ENCODE measurements at places on chromosomes 3 and 15. TPM values are rescaled to one million over a fixed set of nuclear protein-coding genes. Genes with fewer than 3 reads are reported as not detected.
A peak's percentile ranks its signal among the peaks of the same experiment; 100 is the strongest.

RUBCN gene
- total RNA-seq, result 10.8 TPM

MFGE8 gene
- 201 TPM for total RNA-seq

DNA sequence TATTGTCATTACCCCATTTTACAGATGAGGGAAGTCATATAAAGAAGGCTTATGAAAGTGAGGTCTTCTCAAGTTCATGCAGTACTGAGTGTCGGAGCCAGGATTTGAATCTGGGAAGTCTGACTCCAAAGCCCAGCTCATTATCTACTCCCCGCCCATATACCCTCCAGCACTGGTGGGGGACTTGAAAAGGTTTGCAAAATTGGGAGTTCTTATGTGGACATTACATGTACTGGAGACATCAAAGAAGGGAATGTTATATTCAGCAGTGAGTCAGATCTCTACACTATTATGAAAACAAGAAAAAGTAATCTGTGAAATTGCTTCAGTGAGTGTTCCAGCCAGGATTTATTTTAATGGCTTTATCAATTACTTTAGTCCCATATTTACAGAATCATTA is 185.2 kb upstream of the CADPS start:
- DNase-seq, result no peak

ACOX2 gene
- total RNA-seq, result 17.8 TPM

GRCh38 chr3:72052841-72053409 is 268.0 kb upstream of the PROK2 start:
- DNase-seq, result no peak

ARHGEF26 gene
- total RNA-seq, result 2.0 TPM

GRCh38 chr3:122875547-122876127 is 80.8 kb downstream of the SLC49A4 start:
- no peak for DNase-seq

DNA sequence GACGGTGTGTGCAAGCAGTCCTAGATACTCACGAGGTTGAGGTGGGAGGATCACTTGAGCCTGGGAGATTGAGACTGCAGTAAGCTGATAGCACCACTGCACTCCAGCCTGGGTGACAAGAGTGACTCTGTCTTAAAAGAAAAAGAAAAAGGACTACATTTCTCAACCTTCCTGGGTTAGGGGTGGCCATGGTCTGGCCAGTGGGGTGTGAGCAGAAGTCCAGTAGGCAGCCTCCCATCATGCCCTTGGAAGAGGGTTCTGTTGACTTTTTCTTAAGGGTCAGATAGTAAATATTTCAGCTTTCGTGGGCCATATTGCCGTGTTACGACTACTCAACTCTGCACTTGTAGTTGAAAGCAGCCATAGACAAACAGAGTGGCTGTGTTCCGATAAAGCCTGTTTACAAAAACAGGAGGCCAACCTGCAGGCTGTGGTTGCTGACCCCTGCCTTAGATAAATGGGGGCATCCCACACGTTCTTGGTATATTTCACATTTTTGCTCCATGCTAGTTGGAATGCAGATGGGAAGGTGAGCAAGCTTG is 31.0 kb upstream of the PDE8A start:
- no peak for DNase-seq

- DNase-seq, result peak; percentile 22
Measured at GRCh38 chr15:38826880-38827279, 262.3 kb upstream of the RASGRP1 start.

GRCh38 chr15:67549736-67550135 is 7.2 kb downstream of the MAP2K5 start:
- peak; percentile 9 for DNase-seq

NTRK3 gene
- total RNA-seq, result under 0.01 TPM

GRCh38 chr3:125132815-125133214 is 77.0 kb upstream of the HEG1 start:
- DNase-seq, result no peak

DNA sequence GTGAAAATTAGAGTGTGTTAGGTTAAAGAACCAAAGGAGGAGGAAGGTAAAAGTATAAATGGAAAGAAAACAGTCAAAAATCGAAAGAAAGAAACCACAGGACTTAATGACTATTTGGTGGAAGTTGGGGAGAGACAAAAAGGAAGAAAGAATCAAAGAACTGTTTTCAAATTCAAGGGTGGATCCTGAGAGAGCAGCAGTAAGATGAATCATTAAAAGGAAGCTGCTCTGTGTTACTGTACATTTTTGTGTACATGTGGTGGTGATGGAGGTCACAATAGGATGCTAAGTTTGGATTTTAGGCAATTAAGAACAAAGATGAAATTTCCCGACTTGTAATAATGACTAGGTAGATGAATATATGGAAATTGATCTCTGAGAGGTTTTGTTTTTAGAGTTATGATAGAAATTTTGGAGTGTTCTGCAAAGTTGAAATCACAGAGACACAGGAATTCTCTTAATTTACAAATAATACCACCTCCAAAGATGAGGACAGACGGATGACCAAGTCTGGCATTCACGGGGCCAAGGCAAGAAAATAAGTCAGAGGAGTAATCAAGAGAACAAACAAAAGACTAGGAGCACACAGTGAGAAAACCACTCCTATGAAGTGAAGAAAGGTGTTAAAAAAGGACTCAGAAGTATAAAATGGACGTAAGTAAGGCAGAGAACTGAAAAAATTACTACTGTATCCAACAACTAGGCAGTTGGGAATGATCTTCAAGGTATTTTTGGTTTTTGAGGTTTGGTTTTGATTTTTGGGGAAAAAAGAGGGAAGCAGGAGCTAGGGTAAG is 7.1 kb downstream of the DHX36 start:
- DNase-seq, result no peak

- DNase-seq, result no peak
Measured at GRCh38 chr3:98592345-98592935, 971 bp downstream of the CPOX start.

All from IMR-90 (cell line).